ENCODE measurements at places on chromosomes 4 and X.

DNA sequence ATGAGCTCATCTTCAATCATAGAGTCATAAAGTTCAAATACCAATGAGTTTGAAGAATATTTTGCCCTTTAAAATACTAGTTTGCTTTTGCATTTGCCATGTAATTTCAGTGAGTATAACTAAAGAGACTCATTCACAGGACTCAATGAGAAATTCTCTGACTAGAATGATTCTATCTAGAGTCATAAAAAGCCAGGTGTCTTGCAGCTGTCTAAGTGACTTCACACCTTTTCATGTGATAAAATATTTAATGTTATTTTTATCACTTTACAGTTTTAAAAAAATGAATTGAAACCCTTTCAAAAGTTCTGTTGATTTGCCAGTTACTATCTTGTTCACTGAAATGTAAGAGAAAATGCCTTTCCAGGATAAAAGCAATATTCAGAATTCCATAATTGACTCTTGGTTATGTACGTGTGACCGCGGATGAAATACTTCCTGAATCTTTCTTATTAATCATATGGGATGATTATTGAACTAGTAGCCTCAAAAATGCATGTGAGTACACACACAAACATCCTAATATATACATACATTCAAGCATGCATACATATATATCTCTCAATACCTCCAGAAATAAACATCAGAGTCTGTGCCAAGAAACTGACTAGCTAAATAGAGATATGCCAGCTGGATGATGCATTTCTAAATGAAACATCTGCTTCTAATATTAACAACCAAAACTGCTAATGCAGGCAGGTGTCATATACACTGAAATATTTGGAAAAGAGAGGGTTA is 87.0 kb downstream of the GABRB1 start:
- DNase-seq = no peak

- DNase-seq = no peak
Observed at GRCh38 chr4:169626331-169627282, 6.2 kb downstream of the CLCN3 start.

DNA sequence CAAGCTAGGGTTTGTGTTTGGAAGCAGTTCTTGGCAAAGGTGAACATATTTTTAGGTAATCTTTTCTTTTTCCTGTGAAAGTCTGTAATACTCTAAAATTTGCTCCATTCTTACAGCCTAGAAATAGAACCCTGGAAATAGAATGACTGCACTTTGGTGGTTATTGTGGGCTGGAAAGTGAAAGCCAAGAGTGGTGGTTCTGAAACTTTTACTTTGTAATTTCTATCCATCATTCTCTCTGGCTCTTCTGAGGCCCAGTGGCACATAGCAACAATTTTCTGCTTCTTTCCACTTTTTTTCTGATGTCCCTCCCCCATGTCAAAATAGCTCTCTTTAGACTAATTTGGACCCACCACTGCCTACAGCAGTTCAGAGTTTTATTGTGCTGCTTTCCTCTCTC is 300.4 kb upstream of the RPS6KA3 start:
- no peak for DNase-seq

- DNase-seq = no peak
Observed at GRCh38 chr4:175934506-175934905, 122.4 kb upstream of the GPM6A start.

- DNase-seq = no peak
Observed at GRCh38 chr4:87838205-87838604, 5.4 kb downstream of the MEPE start.

- no peak for DNase-seq
Observed at GRCh38 chrX:37302569-37302968, 46.6 kb upstream of the PRRG1 start.

DNA sequence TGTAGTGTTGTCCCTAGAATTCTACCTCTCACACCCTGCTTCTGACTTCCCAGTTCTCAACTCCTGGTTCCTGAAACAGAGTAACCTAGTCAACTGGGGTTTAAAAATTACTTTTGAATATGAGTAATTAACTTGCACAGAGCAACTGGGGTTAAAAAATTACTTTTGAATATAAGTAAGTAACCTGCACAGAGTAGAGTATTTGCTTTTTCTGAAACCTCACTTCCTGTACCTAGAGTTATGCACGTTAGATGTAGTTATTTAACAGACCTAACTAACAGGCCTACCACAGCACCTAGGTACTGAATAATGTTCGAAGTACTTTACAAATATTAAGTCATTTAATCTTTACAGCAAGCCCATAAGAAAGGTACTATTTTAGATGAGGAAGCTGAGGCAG is 32.9 kb downstream of the SLC39A8 start:
- DNase-seq = no peak

DNA sequence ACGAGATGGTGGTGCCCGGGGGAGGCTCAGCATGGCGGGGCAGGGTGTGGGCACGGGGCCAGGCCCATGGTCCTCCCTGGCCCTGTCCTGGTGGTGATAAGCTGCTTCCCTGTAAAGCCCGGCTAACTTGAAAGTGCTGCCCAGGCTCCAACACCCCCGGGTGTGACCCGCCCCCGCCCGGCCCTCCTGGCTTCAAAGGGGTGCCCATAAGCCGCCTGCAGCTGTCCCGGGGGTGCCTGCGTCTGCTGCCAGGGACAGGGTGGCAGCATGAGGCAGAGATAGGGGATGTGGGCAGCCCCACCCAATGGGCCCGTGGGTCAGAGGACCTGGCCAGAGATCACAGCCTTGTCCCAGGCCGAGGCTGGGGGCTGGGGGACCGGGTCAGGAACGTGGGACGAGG is 18.1 kb downstream of the FGFRL1 start:
- no peak for DNase-seq

GRCh38 chrX:44908153-44908552 is 35.2 kb downstream of the KDM6A start:
- DNase-seq = no peak

GRCh38 chr4:108103099-108103862 is 65.5 kb downstream of the LEF1 start:
- DNase-seq = no peak

DNA sequence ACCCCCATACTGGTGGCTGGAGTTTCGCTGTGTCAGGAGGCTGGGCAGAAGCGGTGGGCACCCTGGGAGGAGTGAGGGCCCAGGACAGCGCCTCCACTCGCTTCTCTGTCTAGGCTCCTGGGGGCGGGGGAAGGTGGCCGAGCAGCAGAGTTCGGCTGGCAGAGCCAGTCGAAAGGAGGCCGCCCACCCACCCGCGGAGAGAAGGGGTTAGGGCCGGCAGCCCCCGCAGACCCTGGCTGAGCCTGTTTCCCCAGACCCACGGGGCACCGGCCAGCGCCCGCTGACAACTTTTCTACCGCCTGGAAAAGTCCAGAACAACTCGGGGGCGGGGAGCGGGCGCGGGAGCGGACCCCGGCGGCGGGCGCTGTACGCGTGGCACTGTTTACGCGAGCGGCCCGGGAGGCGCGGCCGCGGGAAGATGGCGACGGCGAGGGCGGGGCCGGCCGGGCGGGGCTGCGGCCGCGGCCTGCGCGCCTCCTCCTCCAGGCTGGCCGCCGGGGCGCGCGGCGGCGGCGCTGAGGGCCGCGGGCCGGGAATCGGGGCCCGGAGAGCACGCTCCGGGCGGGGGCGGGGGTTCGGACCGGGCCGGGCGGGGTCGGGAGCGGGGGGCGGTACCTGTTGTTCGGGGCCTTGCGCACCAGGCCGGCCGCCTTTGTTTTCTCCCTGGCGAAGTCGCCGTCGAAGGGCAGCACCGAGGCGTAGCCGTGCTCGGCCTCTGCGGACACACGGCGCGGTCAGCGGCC is 628 bp downstream of the MXD4 start:
- no peak for DNase-seq

- no peak for DNase-seq
Observed at GRCh38 chrX:115713460-115713859, 152.5 kb downstream of the PLS3 start.

DNA sequence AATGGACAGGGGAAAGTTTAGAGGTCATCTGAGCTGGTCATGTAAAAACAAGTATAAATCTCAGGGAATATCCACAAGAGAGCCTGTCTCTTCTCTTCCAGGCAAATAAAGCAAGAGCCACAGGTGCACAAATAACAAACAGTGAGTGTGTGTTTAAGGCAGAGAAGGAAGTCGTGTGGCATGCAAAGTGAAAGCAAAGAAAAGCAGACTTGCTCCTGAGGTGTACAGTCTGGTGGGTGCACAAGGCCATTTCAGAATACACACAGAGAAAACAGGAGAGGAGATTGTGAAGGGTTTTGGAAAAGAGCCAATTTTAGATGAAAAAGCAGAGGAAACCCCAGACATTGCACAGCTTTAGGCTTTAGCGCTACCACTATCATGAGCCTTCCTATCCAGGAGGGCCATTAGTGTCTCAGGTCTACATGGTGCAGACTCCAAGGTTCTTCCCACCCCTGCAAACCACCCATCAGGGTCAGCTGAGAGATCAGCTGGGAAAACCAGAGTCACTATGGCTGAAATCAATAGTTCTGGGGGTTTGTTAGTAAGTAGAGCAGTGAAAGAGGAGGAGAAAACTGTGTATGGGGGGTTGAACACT is 355.8 kb downstream of the KLHL4 start:
- DNase-seq = no peak

- no peak for DNase-seq
Observed at GRCh38 chr4:119696963-119697362, 68.4 kb upstream of the PDE5A start.

GRCh38 chr4:128560754-128561495 is 248.6 kb upstream of the JADE1 start:
- DNase-seq = no peak

- no peak for DNase-seq
Observed at GRCh38 chrX:145825896-145826295, 8.3 kb downstream of the SLITRK2 start.

- DNase-seq = no peak
Observed at GRCh38 chr4:169945636-169946035, 80.6 kb downstream of the MFAP3L start.

DNA sequence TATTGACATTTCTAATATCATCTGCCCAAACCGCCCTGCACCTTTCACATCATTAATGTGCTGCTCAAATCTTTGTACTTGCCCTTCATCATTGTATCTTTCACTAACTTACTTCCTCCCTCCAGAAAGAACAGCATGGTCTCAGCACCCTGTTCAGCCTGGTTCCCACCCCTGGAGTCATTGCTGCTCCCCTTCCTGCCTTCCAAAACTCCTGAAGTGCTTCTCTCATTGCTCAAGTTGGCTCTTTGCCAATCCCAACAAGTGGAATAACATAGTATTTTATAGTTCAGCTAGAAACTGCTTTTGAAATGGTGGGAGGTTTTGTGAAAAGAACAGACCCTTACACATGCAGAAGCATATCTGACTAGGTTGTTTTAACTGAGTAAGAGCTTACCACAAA is 14.0 kb upstream of the TTC29 start:
- no peak for DNase-seq

DNA sequence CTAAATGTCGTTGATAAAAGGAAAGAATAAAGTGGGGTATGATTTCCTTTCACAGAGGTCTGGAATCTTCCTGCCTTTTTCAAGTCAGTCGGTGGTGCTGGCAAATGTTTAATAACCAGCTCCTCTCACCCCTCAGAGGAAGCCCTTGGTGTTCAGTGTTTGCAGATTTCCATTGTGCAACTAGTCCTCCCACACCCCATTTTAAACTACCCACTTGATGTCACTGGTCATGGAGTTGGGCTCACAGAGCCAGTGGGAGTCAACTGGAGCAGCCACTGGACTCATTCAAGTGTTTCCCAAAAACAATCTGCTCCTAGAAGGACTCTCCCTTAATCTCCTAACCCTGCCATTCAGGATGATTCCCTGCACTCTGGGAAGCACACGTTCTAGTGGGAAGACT is 149.2 kb downstream of the PTTG2 start:
- no peak for DNase-seq

- DNase-seq = no peak
Observed at GRCh38 chr4:172546782-172547181, 621.8 kb upstream of the GALNT7 start.

GRCh38 chr4:77194989-77195388 is 38.0 kb downstream of the CCNG2 start:
- DNase-seq = no peak

DNA sequence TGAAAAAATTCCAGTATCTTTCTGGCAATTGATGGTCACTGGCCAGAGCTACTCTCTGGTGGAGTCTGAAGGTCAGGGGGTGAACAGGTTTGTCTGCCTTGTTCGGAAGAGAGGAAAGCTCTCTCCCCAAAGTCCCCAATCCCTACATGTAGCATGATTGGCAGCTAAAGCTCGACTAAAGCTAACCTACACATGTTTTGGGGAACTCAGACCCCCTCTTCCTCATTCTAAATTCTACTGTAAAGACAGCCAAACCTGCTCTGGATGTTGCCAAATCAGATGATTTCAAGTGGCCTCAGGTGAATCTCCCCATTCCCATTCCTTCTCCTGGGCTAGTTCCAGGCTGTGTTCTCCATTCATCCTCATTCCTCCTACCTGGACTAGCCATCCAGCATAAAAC is 84.1 kb downstream of the MSN start:
- DNase-seq = no peak

DNA sequence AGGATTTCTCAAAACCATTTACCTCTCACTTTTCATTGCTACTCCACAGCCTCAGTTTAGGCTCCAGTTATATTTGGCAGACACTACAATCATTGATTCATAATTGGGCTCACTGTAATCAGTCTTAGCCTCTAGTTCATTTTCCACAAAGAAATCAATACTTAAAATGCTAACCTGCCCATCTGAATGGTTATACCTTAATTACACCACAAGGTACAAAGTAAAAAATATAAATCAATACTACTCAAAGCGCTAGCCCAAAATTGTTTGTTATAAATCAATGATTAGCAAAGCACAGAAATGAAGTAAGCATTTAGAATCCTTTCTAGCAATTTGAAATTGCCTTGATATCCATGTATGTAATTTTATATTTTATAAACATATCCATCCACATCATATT is 222.6 kb upstream of the NDST3 start:
- DNase-seq = no peak

DNA sequence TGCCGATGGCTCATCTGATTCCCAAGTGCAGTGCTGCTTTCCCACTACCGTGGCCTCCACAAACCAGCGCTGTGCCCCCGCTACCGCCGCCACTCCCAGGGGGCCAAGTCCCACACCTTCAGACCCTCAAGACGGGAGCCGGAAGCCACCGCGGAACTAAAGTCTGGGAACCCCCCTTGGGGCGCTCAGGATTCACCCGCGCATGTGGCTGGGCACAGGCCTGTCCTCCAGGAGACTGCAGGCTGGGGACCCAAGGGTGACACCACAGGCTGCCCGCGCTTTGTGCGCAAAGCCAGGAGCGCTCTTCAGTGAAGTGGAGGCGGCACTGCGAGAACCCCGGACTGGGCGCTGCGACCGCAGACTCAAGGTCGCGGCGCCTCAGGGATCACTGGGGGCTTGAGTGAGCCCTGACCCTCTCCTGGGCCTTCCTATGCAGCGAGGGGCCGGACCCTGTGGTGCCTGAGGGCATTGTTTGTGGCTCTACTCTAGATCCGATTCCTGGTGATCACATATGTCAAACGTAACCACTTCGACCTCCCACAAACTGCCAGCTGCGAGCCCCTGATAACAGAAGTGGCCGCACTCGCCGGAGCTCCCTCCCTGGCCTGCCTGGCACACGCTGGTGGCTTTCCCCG is 20.4 kb upstream of the TBC1D14 start:
- DNase-seq = no peak

- no peak for DNase-seq
Observed at GRCh38 chr4:101500742-101501141, 153.4 kb upstream of the PPP3CA start.
